GM13977 (cell line): ENCODE measurements at places on chromosomes 5 and 9.

DNA sequence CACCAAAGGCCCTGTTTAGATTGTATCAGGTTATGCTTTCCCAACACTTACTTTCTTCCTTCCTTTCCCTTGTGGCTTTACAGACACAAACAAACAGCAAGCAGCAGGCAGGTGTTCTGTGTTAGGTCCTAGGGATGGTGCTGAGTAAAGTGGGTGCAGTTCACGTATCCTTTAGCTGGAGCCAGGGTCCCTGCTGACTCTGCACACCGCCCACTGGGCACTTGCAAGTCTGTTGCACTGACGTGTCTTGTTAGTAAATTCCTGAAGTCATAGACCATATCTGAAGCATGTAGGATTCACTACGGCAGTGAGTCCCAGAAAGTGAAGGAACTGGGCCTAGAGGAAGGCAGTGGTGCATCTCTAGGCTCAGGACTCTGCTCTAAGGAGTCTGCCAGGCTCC, 96.5 kb downstream of the DAPK1 start:
- no peak for DNase-seq

DNA sequence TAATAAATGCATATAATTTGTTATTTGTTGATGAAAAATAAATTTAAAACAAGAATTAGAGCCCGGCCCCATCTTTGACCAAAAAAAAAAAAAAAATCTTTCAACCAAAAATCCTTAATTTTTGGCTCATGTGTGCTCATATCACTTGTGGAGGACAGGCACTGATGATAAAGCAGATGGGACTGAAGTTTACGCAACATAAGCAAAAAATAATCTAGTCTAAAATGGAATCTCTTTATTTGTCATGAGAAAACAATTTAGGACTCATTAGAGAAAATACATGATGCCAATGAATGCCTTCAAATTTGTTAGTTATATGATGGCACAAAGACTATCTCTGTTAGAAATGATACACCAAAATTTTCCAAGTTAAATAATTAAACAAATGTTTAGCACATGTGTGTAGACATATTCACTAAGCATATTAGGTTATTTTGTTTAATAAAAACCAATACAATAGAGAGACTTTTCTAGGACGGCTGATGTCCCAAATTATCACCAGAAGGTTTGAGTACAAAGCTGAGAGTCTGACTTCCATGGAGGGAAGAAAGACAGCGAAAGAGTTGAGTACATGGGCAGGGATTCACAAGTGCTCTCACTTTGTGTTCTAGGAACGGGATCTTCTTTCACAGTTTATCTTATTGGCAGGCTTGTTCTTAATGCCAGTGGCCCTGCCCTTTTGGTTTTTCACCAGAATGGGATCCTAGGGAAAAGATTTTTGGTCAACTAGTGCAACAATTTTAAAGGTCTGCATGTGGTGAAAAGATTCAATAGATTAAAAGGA, 621.4 kb downstream of the RAB3C start:
- no peak for DNase-seq

GRCh38 chr9:5773324-5773999, 59.5 kb downstream of the ERMP1 start:
- no peak for DNase-seq

GRCh38 chr9:37246826-37247225, 126.5 kb downstream of the ZCCHC7 start:
- DNase-seq: no peak

- peak; percentile 36 for DNase-seq
Measured at GRCh38 chr5:140631831-140632365, 1.1 kb downstream of the CD14 start.

DNA sequence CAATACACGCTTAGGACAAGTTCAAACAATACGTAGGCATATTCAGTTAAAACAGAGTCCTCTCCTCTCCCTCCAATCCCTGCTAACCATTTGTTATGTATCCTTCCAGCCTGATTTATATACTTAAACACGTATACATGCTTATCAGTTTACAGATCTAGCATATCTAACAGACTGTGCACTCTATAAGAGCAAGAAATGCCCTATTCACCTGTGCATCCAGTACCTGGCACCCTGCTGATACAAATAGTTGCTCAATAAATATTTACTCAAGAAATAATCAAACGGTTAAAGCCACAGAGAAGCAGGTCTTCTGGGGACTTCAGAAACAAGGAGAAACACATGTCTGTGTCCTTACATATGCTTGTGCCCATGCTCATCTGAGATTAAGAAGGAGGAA, 55.9 kb downstream of the MLLT3 start:
- DNase-seq: no peak

DNA sequence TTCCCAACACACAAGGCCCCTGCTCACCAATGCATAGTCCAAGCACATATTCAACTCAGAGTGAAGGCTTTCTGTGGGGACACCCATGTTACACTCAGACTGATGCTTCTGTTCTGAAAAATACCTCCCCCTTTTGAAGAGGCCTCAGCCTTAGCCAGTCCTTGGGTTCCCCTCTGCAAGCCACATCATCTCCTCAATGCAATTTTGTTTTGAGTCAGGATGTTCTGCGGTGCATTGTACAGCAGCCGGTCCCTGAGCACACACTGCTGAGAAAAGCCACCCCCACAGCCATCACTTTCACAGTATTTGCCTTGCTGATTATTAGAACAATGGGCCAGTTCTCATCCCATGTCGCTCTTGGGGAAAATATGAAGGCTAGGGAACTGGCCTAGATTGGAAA, 241.2 kb downstream of the FAM114A2 start:
- peak; percentile 21 for DNase-seq

DNA sequence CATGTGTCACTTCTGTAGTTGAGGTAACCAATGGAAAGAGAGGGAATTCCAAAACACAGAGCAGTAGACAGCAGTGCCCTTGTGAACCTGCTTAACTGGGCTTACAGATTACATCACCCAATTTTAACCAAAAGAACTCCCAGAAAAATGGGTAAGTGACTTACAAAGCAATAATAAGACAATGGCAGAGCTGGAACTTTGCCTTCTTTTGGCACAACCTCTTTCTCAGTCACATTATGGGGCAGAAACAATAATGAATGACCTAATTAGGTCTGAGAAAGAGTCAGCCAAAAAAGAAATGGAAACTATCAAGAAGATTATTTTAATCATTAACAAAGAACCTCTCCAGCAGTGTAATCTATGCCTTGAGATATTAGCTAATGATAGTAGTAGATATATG, 146.5 kb downstream of the SPATA31D1 start:
- DNase-seq: no peak

GRCh38 chr5:142245786-142246185, 79.0 kb downstream of the SPRY4 start:
- DNase-seq: peak; percentile 1

DNA sequence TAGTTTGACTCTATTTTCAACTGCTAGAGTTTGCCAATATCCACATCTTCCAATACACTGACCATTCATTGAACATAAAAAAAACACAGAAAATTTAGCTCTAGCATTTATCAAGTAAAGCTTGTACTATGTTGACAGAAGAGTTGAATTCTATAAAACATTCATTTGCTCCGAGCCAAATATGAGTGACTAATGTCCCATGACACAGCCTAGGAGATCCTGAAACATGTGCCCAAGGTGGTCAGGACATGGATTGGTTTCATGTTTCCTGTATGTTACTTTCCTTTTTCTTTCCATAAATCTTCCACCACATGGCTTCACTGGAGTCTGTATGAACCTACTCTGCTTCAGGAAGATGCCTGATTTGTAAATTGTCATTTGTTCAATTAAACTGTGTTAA, 122.4 kb upstream of the PRDM9 start:
- DNase-seq: no peak

DNA sequence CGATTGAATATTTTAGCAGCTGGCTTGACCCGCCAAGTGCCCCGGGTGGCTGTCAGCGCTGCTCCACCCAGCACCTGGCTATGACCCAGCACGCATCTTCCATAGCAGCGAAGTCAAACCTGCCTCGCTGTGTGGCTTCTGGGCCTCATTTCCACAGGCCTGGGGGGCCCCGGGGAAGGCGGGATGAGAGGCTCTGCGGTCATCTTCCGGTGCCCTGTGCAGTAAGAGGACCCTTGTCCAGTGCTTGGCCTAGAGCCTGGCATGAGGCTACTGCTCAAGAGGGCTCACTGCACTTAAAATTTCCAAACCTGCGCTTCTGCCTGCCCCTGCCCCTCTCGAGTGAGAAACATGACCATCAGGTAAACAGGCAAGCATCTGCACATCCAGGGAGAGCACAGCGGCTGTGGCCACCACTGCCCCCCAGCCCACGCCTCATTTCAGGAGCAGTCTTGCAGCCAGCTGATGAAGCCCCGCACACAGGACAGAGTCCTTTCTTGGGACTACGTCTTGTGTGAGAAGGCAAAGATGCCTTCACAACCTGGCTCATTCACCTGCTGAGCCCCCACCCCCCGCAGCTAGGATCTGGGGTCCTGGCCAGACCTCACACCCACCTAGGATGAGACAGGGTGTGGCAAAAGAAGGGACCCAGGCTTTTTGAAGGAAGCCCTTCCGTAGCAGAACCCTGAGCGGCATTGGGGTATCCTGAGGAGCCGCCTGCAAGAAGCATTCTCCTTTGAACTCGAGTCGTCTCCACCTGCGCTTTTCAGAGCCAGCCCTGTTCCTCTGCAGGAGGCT, 69.5 kb upstream of the UNC5A start:
- peak; percentile 5 for DNase-seq

GRCh38 chr5:157817928-157818327, 41.0 kb downstream of the CLINT1 start:
- DNase-seq: no peak

GRCh38 chr5:162068936-162069335, 1.4 kb downstream of the GABRG2 start:
- DNase-seq: no peak

DNA sequence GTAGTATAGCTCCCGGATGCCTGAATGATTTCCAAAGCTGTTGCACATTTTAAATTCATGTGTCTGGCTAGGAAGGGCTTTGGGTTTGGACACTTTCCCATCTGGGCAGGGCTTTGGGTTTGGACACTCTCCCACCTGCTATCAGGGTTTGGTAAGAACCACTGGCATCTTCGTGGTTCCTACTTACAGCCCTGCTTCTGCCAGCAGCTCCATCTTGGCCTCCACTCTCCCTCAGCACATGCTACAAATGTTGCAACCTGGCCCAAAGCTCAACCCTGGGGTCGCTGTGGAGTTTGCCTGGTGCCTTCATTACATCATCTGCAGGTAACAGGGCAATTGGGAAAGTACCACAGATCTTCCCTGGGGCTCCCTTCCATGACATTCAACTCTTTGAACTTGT, 3.5 kb downstream of the TMCO6 start:
- DNase-seq: no peak

DNA sequence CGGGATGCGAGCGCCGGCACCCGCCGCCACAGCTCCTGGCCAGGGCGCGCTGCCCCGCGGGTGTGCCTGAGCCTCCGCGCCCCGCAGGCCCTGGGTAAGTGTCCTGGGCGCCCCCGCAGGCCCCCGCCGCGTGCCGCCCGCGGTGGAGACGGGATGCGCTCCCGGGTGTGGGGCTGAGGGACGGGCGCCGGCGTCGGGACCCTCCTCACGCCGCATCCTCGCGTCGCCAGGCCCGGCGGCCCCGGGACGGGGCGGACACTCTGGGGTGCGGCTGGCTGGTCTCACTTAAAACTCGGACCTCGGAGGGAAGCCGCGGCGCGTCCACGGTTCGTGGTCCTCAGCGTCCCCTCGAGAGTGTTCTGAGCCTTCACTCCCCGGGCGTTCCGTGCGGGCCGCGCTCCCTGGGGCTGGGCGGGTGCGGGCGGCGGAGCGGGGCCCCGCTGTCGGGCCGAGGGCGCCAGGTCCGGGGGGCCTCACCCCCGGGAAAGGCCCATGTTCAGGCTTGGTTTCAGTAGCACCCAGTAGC, 275 bp downstream of the AHRR start:
- peak; percentile 49 for DNase-seq

DNA sequence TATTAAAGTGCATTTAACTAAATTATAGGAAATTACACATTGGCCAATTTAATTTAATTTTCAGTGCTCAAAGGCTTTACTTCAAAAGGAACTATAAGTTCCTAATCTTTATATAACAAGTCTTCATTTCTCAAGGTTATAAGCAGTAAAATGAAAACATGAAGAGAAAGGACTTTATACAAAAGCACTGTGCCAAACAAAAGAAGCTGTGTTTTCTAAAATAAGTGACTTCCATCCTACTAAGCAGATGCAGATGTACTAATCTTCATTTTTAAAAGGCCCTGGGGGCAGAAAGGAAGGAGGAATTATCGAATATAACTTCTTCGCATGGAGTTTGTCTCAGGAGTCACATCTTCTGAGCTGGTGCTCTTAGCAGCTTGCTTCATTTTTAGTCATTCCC, 81.4 kb downstream of the SHC3 start:
- DNase-seq: no peak

- peak; percentile 9 for DNase-seq
Measured at GRCh38 chr5:64811050-64811640, 42.4 kb downstream of the CWC27 start.

GRCh38 chr9:124202447-124202971, 55.2 kb upstream of the NEK6 start:
- peak; percentile 69 for DNase-seq

- DNase-seq: no peak
Measured at GRCh38 chr9:138014563-138014945, 137.0 kb downstream of the CACNA1B start.

- DNase-seq: no peak
Measured at GRCh38 chr5:148003226-148003625, 60.6 kb upstream of the SPINK5 start.

- DNase-seq: no peak
Measured at GRCh38 chr5:109703829-109704228, 14.1 kb downstream of the MAN2A1 start.

DNA sequence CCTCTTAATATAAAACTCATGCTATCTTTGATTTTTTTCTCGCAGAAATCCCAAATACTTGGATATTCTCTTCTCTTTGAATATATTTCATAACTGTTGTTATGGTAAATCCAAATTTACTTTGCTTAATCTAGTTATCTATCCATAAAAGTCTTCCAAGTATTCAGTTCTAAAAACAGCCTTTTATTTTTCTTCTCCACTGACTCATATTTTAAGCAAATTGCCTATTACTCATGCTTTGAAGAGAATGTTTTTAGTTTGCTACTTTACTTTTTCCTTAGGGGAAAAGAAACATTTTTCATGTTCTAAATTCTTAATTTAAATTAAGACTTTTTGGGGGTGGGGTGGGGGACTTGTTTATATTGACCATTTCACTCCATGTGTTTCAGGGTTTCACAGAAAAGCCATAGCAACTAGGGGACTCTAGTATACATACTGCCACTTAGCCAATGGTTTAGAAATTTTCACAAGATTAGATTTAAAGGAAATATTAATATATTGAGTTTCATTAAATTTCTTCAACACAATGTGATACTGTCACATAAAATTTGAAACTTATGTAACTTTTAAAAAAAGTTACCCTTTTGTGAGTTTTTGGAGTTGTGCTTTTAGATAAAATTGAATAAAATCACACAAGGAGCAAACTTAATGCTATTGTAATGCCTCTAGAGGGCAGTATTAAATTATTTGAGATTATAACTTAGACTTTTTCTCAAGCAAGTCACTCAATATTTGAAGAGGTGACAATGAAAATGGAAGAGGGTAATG, 545.8 kb upstream of the ARRDC3 start:
- DNase-seq: peak; percentile 14

- DNase-seq: peak; percentile 63
Measured at GRCh38 chr9:135887585-135888050, 19.7 kb downstream of the CAMSAP1 start.
